ENCODE measurements at places on chromosomes 4 and X.
A peak's percentile ranks its signal among the peaks of the same experiment; 100 is the strongest.

DNA sequence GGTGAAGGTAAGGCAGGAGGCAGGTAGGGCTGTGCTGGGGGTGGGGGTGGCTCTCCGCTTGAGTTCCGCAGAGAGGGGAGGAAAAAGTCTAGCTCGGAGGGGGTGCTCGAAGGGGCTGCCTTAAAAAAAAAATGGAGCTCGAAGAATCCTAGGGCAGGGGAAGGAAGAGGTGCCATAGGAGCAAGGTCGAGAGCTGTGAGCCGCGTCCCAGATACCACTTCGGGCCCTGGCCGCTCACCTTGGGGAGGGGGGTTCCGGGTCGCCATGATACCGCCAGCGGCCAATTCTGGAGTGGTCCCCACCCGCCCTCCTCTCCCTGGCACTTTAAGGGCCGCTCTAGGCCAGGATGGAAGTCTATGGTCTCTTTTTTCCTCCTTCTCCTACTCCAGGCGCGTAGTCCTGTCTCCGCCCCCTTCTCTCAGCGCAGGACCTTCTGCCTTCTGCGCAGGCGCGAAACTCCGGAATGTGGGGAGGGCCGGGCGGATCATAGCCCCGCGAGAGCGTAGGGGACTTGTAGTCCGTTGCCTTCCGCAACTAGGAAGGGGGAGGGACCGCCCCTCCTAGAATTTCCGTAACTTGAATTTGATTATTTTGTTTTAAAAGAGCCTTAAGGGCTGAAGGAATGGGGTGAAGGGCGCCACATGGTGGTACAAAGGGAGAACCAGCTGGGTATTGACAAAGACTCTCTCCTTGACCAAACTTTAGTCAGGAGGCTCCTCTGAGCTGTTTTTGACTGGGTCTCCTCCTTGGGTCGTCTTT lies at the start of gene FUNDC1:
TSS of gene FUNDC1 (minus strand) at position 293 of the 759 bp plus-strand sequence. CDS start at position 266, 27 bp downstream.
- peaks cover 10% of the 10 kb centered on the region for H3K36me3 ChIP-seq
- H3K27me3 ChIP-seq, result no peaks in the 10 kb centered on the region
- DNase-seq, result peak; percentile 87
- peak within 1 kb of the TSS; percentile 86 for H3K27ac ChIP-seq
- H3K4me1 ChIP-seq, result peaks cover 27% of the 10 kb centered on the region

- no peak overlapping the region for H3K4me3 ChIP-seq
- no peaks in the 10 kb centered on the region for H3K36me3 ChIP-seq
- no peaks in the 10 kb centered on the region for H3K4me1 ChIP-seq
- H3K27me3 ChIP-seq, result peaks cover 5% of the 10 kb centered on the region
- H3K27ac ChIP-seq, result no peak overlapping the region
Measured at GRCh38 chr4:103307453-103308247, 109.5 kb upstream of the CENPE start.

- H3K36me3 ChIP-seq, result peaks cover 20% of the 10 kb centered on the region
- H3K4me3 ChIP-seq, result no peak overlapping the region
- peaks cover 15% of the 10 kb centered on the region for H3K4me1 ChIP-seq
Measured at GRCh38 chr4:107712236-107712635, 7.8 kb downstream of the PAPSS1 start.

DNA sequence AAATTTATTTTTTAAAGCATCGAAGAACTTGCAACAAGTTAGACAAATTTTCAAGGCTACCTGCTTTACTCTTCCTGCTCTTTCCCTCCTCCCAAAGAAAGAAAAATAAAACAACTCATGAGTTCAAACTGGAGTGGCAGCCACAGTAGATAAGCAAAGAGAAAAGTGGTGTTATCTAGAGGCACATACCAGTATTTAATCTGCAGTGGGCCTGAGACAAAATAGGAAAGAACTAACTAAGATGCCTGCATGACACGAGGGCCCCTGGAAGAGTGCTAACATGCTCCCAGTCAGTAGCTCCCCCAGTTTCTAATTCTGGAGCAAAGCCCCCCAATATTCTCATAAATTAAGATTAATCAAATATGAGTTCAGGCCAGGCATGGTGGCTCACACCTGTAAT lies 7.9 kb downstream of the ARL9 start:
- no peaks in the 10 kb centered on the region for H3K27me3 ChIP-seq
- H3K4me3 ChIP-seq, result no peak overlapping the region
- H3K4me1 ChIP-seq, result no peaks in the 10 kb centered on the region
- no peak overlapping the region for H3K27ac ChIP-seq

GRCh38 chr4:10093801-10094552 lies 22.6 kb downstream of the WDR1 start:
- peak overlapping the region; percentile 62 for H3K4me3 ChIP-seq
- no peak for DNase-seq
- peaks cover 72% of the 10 kb centered on the region for H3K4me1 ChIP-seq
- H3K27ac ChIP-seq, result peak overlapping the region; percentile 91
- H3K36me3 ChIP-seq, result peaks cover 48% of the 10 kb centered on the region

Measured in activated naive CD8-positive, alpha-beta T cell treated with anti-CD3 and anti-CD28 coated beads for 36 hours (primary cell).